ENCODE measurements at places on chromosomes 4 and X. TPM values are rescaled to one million over a fixed set of nuclear protein-coding genes. Genes with fewer than 3 reads are reported as not detected.

DNA sequence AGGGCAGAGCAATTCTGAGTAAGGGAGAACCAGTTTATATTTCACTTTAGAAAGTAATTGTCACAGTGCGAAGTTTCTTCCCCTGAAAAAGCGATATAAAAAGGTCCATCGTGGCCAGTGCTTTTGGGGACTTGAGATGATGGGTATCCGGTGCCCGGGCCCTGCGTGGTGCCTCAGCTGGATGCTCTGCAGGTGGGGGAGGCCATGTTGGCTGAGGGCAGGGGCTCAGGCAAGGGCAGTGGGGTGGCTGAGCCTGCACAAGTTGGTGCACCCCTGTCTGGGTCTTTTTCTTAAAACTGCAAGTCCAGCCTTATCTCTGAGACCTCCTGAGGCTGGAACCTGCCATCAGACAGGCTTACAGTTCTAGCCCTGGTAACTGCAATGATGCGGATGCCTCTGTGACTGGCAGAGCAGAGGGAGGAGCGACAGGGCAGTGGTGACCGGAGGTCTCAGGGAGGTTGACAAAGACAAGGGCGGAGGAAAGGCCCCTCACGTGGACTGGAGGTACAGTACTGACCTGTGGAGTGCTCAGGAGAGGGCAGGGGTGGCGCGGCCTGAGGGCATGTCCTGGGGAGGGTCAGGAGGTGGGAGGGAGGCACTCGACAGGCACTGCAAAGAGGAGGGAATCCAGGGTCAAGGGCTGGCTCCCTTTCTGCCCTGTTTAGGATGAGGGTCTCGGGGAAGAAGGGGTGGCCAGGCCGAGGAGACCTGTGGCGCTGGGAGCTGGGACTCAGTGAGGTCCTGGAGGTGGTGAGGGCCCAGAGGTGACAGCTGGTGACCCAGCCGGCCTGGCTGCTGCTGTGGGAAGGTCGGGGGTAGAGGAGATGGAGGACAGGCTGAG lies 1.8 kb downstream of the RGS12 start:
- DNase-seq, result no peak

- DNase-seq, result no peak
Measured at GRCh38 chrX:24982306-24982965, 33.3 kb downstream of the ARX start.

DNA sequence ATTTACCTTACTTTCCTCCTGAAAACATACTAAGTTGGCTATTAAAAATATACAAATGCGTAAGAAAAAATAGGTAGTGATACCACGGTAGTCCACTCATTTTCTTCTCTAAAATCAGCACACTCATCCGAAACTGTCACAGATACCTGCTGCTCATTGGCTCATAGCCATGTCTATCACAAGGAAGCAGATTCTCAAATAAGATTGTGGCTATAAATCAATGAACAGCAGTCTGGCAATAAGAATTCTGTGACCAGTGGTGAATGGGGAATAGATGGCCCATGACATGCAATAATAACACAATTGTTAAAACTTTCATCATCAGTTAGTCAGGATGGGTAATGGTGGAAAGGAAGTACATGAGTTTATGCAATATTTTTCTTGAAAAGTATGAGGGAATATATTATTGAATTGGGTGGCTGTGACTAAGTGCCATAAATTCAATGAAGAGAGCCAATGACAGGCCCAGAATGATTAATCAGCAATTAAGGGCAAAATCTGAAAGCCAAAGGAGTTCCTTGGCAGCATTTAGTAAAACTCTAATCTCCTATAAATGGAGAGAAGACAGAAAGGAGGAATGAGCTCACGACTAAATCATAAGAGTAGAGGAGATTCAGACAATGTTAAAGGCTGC lies 202.3 kb upstream of the NEIL3 start:
- no peak for DNase-seq

DNA sequence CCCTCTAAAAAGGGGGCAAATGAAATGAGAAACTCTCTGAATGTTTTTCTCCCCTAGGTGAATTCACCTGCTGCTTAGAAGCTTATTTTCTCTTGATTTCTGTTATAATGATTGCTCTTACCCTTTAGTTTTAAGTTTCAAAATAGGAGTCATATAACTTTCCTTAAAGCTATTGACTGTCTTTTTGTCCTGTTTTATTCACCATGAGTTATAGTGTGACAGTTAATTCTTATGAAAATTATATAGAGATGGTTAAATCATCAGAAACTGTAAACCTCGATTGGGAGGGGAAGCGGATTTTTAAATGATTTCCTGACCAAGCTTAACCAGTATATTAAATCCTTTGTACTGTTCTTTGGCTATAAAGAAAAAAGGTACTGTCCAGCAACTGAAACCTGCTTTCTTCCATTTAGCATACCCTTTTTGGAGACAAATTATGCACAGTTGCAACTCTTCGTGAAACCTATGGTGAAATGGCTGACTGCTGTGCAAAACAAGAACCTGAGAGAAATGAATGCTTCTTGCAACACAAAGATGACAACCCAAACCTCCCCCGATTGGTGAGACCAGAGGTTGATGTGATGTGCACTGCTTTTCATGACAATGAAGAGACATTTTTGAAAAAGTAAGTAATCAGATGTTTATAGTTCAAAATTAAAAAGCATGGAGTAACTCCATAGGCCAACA lies 4.2 kb downstream of the ALB start:
- no peak for DNase-seq

DNA sequence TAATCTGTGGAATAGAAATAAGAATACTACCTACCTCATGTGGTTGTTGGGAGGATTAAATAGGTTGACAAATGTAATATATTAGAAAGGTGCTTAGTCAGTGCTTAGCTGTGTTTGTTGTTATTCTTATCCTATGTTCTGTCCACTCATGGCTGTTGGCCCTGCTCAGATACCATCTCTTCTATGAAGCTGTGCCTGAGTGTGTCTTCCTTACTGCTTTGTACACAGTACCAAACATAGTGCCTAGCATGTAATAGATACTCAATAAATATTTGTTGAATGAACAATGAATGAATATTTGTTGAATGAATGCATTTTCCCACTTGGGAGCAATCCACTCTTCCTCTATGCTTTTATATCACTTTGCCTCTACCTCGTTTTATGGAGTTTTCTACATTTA lies 57.2 kb downstream of the NHS start:
- no peak for DNase-seq

DNA sequence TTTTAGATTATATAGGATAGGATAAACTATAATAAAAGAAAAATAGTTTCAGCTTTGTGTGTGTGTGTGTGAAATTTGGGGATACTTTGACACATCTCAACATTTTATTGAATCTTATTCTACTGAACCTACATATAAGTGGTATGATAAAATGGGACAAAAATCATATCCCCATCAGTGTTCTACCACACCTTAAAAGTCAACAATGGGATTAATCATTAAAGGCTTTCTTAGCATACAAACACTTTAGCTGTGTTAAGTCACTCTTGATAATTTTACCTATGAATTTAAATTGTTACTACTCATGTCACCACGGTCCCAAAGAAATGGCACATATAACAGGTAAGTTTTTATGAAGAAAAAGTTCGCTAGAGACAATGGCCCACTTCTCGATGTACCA lies 37.7 kb upstream of the LRBA start:
- DNase-seq, result no peak

- DNase-seq, result no peak
Measured at GRCh38 chr4:155973639-155974475, 20.2 kb upstream of the CTSO start.

DNA sequence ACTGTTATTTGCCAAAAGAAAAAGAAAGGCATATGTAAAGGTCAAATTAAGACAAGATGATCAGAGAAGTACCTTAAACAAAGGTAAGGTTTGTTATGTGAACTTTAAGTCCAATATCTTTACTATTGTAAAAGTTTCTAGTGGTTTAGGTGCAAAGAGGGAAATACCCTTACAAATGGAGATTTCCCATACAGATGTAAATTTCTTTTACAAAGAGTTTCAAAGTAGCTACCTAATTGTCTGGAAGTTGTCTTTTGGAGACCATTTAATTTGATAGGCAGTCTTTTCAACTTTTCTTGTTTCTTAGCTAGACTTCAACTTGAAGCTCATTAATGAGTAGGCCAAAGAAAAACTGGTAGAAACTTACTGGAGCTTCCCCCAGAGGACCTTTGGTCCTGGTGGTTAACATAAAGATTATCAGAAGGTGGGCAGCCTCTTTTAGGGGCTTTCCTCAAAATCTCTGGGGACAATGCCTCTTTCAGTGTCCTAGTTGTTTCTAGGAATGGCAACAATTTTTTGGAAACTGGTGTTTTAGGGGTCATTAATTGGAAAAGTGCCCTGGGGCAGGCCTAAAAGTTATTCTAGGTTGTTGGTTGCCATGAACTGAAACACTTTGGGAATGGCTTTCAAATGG lies 297.3 kb downstream of the GUCY2F start:
- no peak for DNase-seq

- no peak for DNase-seq
Measured at GRCh38 chr4:97027728-97028410, 1115.4 kb downstream of the STPG2 start.

GRCh38 chrX:119895843-119896326 lies at the start of gene AKAP14:
TSS of gene AKAP14 (plus strand) at chrX:119895893. CDS start at chrX:119903224, 7,331 bp downstream.
- DNase-seq, result no peak

DNA sequence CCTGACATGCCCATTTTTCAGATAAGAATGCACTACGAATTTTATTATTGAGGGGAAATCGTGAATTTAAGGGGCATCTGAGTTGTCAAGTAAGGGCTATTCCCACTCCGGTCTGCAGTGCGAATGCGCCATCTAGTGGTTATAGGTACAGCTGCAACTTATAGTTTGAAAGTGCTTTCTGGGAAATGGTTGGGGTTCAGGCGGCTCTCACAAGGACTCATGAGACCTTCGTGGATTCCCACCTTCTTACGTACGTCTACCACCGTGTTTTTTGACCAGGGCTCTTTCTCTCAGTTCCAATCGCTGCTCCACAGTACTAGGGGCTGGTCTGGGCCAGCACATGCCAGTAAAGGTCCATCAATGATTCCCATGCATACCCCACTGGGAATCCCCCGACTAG lies 12.3 kb downstream of the MSL3 start:
- peak; percentile 33 for DNase-seq

DNA sequence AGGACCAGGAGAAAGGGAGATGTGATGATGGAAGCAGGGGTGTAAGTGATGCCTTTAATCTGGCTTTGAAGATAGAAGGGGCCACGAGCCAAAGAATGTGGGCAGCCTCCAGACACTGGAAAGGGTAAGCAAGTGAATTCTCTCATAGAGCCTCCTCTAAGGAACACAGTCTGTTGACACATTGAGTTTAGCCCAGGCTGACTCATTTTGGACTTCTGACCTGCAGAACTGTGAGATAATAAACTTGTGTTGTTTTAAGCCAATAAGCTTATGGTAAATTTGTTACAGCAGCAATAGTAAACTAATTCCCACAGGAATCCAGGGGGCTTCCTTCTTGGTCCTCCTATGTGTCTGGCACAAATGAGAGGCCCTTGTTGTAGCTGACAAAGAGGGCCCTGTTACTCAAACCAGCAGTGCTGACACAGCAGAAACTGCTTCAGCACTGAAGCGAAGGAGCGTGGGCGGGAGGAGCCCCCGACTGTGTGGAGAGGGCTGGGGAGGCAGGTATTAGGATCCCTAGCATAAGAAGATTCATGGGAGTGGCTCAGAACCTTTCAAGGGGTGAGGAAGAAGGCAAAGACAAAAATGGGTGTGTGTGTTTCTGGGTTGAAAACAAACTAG lies 268.7 kb downstream of the NR3C2 start:
- DNase-seq, result no peak

DNA sequence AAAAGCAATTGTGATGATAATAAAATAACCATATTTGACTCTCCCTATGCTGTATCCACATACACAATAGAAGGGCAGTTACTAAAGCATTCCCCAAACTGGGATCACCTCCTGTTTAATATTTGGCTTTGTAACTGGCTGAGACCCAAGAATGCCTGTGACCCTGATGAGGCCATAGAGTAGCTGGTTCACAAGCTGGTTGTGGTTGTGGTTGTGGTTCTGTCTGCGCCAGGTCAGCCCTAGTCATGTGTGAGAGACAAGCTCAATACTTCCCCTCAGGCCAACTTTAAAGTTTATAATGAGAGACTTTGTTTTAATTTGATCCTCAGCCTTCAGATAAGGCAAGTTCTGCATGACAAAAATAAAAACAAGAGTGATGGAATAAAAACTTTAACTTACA lies 209.9 kb downstream of the PARM1 start:
- DNase-seq, result no peak

DNA sequence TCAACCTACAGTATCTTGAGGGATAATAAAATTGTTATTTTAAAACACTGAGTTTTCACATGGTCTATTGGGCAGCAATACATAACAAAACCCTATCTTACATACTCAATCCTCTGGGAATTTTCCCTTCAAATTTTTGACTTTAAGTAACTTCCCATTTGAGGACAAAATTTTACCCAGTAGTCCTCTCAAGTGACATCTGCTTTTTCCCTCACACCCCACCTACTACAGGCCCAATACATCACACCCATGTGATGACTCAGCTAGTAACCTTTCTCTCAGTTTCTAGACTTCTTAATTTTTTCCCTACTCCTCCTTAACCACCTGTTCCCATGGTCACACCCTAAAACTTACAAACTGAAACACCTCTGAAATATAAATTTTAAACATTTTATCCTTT lies 12.2 kb upstream of the RAP1GDS1 start:
- no peak for DNase-seq

DNA sequence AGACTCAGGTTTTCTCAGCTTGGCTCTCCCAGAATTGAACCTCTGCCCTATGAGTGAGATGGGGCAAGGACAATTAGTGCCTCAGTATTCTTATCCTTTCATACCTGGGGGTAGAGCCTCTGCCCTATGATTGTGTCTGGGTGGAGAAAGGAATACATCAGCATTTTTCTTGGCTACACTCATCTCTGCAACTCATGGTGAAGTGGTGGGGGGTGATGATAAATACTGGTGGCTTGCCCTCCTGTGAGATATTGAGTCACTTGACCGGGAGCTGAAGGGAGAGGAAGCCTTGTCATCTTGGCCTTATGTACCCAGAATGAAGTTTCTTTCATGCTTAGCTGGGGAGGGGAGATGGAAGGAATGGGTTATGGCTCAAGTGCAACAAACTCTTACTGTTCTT lies 71.3 kb upstream of the ENOX2 start:
- DNase-seq, result no peak

DNA sequence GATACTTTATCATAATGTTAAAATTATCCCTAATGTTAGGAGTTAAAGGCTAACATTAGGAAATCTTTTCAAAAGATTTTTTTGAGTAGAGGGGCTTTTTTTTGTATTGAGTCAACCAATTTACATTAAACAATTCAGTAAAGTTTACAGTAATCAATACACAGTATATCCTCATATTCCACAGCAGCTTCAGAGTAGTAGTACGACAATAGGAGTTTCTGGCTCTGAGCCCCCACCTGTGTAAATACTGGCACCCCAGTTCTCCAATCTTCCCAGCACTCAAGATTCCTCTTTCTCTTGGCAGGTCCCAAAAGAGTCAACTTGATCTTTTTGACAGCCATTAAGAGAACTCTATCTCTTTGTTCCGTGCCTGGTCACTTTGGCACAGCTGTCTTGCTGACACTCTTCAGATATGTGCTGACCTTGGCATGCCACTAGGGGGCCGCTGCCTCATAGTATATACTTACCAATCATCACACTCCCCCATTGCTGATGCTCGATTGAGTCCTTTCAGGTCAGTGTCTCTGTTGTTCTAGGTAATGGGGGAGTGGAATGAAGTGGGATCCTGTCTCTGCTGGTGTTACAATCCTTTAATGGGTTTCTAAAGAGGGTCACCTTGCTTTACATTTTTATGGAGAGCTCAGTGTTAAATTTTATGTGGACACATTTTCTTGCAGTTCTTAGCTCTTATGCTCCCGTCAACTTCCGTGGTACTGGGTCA lies 19.5 kb upstream of the CCNI start:
- peak; percentile 93 for DNase-seq

The COL4A5 gene
- total RNA-seq, result 18.0 TPM

The PDGFC gene
- 16.9 TPM for total RNA-seq

The SPANXA1 gene
- not detected for total RNA-seq

The ELF4 gene
- 4.4 TPM for total RNA-seq

The UCHL1 gene
- total RNA-seq, result 47.7 TPM

Measured in right cardiac atrium (tissue), 5 donors.